ENCODE measurements at places on chromosomes 6 and 20.

DNA sequence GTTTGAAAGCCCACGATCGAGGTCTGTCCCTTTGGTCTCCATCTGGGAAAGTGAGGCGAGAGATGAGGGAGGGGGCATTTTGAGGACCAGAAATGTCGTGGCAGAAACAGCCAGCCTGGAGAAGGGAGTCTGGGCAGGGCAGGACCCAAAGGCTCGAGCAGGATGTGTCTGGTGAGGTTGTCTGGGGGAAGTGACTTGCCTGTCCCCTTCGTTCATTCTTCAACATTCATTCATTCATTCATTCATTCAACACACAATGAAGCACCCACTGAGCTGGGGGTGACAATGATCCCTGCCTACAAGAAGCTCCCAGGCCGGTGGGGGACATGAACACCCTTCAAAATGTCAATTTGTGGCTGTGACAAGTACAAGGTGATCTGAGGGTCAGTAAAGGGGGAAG lies 80.5 kb downstream of the CEBPB start:
- DNase-seq = no peak

DNA sequence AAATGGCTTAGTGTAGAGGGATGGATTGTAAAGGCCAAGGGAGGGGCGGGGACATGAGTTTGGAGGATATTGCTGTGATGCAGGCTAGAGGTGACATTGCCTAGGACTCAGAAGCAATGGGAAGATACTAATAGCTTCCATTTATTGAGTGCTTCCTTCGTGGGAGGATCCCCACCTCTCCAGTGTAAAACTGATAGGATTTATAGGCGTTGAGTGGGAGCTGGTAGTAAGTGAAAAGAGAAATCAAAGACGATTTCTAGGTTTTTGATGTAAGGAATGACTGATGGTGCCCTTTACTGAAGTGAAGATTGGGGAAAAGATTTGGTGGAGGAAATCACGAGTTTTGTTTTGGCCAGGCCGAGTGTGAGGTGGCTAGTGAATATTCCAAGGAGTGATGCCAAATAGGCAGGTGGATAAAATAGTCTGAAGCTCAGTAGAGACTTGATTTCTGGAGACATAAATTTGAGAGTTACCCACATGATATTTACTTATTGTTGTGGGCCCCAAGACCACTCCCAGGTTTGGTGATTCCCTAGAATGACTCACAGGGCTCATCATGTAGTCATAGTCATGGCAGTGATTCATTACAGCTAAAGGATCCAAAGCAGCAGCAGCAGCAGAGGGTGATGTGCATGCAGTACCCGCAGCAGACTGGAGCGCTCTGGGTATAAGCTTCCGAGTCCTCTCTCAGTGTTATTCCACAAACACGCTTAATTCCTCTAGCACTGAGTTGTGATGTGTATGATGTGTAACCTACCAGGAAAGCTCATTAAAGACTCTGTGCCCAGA lies 10.2 kb downstream of the RPRD1B start:
- no peak for DNase-seq

DNA sequence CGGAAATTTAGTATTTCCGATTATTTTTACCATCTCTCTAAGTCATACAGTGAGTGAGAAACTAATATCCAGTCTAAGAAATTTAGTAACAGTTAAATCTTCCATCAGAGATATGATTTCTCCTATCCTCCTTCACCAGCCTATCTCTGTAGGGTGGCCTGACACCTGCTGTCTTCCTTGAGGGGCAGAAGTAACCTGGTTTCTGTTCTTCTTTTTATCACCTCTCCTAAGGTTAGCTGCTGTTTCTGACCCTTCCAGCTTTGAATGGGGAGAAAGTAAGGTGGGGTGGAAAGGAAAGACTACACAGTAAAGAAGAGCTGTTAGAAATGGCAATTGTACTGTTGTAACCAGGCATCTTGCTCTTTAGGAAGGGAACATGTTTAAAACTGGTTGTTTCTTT lies 447.7 kb downstream of the PHF3 start:
- no peak for DNase-seq

DNA sequence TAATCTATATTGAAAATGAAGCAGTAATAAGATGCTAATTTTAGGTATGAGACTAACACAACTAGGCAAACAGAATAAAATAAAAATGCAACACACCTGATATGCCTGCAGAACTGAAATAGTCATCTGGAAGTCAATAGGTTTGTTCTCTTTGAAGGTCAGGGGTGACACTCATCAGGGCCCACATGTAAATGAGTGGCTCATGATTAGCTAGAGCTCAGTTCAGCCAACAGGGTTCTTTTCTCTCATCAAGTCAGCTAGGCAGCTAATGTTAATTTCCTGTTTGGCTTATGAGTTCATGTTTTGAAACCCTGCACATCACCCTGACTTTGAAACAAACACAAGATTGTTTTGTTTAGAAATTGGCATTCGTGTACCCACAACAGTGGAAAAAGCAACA lies 23.8 kb downstream of the SMLR1 start:
- no peak for DNase-seq

DNA sequence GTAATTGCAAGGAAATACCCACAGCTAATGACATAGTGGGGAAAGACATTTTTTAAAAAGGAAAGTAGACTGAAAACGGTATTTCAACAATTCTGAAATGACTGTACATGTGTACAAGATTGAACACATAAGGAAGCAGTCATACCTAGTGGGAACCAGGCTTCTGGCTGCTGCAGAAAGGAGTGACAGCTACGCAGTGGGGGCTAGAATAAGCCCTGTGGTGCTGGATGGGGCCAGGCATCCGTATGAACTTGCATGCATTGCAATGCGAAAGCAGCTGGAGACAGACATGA lies 54.9 kb upstream of the GPR31 start:
- DNase-seq = no peak

- no peak for DNase-seq
Measured at GRCh38 chr6:79436241-79436640, 101.0 kb downstream of the LCA5 start.

DNA sequence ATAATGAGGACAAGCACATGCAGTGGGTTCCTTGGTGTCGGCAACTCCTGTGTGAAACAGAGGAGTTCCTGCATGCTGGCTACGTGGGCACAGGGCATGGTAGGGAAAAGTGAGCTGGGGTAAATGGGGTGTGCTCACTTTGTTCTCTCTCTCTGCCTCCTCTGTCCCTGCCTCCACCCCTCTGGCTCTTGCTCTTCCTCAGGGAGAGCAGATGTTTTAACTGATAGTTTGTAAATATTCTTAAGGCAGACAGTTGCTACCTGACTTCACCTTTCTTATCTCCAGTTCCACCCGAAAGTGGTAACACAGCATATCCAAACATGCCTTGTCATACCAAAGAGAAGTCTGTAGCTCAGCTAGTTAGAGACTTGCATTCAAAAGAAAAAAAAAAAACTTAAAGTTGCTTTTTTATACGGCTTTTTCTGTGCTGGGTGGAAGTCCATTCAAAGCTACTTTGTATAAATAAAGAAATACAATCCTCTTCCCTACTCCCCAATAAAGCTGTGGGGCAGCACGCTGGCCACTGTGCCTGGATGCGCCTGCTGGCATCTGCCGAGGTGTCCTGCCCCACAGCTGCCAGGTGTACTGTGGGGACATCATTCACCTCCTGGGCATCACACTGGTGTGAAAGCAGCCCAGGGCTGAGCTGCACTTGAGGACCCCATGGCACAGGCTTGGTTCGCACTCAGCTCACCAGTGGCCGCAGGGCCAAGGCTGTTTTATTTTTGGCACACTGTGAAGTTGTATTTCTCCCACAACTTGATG lies 93.6 kb downstream of the FOXC1 start:
- no peak for DNase-seq

DNA sequence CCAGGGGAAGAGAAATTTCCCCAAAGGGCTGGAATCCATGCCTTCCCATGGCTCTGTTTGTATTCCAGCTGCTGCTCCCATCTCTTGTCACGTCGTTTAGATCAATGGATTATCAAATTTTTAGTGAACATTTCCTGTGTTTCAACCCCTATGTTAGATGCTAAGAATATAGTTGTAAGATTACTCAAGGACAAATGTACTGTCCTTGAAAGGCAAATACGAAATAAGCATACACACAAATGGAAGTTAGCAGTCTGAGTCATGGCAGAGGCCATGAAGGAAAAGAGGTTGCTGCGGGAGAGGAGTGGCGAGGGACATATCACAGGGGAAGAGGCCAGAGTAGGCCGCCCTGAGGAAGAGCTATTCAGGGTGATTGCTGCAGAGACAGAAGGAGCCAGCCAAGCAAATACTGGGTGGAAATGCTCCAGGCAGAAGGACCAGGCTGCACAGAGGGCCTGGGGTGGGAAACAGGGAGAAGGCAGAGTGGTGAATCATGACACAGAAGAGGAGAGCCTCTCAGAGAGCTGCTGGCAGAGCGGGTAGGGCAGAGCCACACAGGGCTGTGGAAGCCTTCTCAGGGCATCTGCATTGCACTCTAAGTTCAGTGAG lies 219.2 kb upstream of the LRFN2 start:
- DNase-seq = no peak

DNA sequence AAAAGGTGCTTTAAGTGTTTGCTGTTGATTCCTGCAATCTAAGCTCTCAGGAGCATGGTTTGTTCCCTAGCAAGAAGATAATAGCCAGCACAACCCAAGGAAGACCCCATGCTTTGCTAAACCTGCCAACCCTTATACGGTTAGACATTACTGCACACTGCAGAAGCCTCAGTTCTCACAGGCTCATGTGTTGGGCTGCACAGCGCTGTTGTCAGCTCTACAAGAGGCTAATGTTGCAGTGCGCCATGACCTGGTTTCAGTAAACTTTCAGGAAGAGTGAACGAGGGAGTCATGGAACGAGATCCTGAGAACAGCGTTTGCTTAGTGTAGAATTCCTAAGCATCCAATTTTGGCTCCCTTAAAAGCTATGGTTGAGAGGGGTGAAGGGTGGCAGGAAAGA lies 218.5 kb downstream of the ARHGAP18 start:
- DNase-seq = no peak

DNA sequence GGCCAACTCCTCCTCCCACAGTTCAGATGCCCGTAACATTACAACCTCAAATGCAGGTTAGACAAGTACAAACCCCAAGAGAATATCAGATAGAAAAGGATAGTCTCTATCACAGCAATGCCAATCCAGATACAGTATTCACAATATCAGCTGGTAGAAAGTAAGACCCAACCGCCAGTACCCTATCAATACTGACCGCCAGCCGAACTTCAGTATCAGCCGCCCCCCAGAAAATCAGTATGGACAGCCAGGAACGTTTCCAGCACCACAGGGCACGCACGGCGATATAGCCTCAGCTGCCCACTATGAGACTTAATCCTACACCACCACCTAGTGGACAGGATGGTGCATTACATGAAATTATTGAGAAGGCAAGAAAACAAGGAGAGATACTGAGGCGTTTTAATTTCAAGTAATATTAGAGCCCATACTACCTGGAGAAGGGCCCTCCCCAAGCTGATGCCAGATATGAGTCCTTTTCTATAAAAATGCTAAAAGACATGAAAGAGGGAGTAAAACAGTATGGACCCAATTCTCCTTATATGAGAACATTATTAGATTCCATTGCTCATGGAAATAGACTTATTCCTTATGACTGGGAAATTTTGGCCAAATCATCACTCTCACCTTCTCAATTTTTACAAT lies 17.6 kb upstream of the EIF2S2 start:
- DNase-seq = peak; percentile 34

DNA sequence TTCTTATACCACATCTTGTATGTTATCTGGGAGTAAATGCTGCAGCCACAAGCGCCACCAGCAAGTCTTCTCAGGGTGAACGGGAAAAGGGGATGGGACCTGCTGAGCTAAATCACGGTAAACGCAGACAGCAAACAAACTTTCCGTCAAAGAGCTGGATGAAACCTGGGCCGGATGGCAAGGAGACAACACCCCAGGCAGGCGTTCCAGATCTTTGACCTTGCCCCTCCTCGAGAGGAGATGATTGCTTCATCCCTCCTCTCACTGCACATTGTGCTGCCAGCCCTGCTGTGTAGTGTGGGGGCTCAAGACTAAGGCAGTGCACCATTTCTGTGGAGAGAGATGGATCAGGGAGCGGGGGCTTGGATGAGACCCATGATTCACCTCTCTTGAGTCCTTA lies 9.8 kb downstream of the RAET1E start:
- no peak for DNase-seq

DNA sequence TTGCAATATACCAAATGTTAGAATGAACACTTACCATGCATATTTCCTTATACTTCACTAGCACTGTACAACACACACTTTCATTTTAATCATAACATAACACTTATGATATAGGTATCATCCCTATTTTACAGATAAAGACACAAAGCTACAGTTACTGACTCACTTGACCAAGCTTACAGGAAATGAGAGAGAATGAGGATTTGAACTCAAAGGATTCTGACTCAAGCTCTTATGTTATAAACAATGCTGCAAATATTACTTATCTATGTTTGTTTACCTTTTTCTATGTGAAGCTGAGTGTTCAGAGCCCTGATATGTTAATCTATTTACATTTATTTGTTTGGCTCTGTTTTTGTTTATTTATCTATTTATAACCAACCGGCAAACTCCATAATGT lies 245.4 kb downstream of the PTPRK start:
- DNase-seq = no peak

GRCh38 chr6:41055149-41055548 lies 2.1 kb downstream of the APOBEC2 start:
- no peak for DNase-seq

GRCh38 chr6:71619836-71620235 lies 266.5 kb upstream of the RIMS1 start:
- DNase-seq = no peak

DNA sequence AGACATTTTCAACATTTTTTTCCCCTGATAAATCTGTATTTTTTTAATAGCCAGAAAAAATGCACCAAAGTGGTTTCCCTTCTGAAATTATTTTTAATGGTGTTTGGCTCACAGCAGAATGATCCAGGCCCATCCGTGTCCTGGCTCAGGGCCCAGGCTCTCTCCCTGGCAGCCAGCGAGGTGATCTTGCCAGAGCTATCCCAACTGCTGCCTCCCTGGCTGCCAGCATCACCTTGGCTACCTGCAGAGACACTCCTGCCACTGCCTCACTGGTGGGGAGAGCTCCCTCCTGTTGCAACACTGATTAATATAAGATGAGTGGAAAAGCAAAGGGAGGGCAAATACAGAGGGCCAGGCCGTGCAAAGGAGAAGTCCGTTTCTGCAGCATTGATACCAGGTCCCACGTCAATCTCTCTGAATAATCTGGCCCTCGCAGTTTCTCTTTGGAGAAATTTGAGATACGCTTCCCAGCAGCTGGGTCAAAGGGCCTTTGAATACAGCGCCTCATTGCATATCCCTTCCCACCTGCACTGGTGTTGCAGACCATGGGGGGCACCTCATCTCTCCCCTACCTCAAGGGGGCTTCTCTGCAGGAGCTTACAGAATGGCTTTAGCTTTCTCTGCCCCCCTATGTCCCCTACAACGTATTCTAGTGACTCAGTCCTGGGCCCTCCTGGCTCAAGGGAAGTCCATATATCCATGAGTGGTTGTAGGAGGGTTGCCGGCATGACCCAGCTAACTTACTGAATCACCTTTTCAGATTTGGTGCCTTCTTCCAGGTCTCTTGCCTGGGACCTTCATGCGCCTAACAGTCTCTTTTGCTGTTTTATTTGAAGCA lies 12.8 kb upstream of the DSTN start:
- no peak for DNase-seq

DNA sequence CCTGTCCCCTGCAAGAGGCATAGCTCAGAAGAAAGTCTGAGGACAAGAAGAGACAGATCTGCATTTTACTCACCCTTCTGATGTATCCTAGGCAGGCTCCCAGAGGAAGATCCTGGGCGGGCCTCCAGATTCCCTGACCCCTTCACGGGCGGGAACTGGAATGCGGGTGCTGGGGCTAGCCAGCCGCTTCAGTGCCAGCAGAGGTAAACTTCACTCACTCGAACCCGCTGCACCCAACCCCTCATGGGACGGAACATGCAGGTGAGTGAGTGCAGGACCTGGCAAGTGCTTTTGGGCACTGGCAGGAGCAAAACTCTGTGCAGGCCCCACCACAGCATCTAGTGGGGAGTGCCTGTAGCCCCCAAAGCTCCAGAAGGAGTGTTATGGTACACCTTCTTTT lies 171.8 kb downstream of the MMS22L start:
- no peak for DNase-seq
